SW 1271 (cell line): ENCODE measurements at places on chromosomes 11 and 22.

GRCh38 chr11:132379540-132379939 lies 1009.1 kb downstream of the NTM start:
- no peak for DNase-seq

GRCh38 chr11:40732132-40732531 lies 727.3 kb downstream of the LRRC4C start:
- no peak for DNase-seq

DNA sequence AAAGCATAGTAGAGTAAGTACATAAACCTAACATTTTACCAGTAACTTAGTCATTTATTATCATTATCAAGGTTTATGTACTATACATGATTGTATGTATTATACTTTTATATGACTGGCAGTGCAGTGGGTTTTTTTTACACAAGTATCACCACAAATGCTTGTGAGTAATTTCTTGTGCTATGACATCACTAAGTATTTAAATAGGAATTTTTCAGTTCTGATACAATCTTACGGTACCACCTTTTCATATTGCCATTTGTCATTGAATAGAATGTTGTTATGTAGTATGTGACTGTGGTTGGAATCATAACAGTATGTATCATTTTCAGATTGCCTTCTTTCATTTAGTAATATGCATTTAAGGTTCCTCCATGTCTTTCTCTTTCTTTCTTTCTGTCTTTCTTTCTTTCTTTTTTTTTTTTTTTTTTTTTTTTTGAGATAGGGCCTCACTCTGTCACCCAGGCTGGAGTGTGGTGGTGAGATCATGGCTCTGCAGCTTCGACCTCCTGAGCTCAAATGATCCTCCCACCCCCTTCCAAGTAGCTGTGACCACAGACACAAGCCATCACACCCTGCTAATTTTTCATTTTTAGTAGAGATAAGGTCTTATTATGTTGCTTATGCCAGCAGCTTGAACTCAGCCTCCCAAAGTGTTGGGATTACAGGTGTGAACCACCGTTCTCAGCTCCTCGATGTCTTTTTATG lies 18.6 kb downstream of the ATM start:
- no peak for DNase-seq

- DNase-seq: no peak
Measured at GRCh38 chr11:38169286-38169685, 1571.2 kb upstream of the RAG2 start.

GRCh38 chr22:19526076-19526701 lies 2.0 kb upstream of the CLDN5 start:
- DNase-seq: no peak

DNA sequence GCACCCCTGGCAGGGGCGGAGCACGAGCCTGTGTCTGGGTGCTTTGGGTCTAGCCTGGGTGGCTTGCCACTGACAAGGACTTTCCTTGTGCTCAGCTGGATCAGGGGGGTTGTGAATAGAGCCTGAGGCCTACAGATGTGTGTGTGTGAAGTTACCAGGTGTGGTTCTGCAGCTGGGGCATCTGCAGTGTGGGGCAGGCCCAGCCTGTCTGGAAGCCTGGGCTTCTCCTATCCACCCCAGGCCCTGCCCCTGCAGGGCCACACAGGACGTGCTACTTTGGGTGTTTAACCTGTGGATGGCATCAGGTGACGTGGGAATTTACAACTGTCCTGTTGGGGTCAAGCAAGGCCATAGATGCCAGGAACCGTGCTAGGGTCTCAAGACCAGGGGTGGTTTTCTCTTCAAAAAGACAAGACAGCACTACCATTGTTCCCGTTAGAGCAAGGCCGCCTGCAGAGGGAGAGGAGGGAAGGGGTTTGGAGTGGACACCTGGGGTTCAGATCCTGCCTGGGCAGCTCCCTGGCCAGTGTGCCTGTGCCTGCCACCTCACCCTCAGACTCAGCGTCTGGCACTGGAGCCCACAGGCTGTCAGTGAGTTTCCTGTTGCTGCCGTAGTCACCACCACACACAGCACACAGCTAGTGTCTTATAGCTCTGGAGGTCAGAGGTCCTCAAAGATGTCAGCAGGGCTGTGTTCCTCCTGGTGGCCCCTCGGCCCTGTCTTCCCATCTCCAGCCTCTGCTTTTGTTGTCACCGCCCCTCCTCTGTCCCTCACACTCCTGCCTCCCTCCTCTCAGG lies 31.6 kb downstream of the CTTN start:
- no peak for DNase-seq

DNA sequence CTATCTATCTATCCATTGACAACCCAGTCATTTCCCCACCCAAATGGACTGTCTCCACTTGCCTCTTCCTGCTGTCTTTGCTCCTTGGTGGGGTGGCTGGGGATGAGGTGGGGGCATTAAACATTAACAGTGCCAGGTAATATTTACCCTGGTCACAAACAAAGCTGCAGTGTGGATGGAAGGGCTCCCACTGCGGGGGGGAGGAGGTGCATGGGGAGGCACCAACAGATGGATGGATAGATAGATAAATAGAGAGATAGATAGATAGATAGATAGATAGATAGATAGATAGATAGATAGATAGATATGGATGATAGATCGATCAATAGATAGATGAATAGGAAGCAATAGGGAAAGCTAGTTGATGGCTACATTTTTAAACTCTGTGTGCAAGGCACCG lies 2.3 kb upstream of the FXYD2 start:
- no peak for DNase-seq

- DNase-seq: no peak
Measured at GRCh38 chr11:114098927-114099326, 39.4 kb downstream of the ZBTB16 start.

GRCh38 chr11:66388780-66389386 lies 17.3 kb upstream of the SLC29A2 start:
- peak; percentile 44 for DNase-seq

- DNase-seq: no peak
Measured at GRCh38 chr22:24437091-24437490, 9.7 kb downstream of the ADORA2A start.

- DNase-seq: no peak
Measured at GRCh38 chr11:112564228-112564955, 303.7 kb upstream of the PLET1 start.

- no peak for DNase-seq
Measured at GRCh38 chr11:78350646-78351165, 66.9 kb downstream of the GAB2 start.

GRCh38 chr11:131481303-131481702 lies 110.9 kb downstream of the NTM start:
- DNase-seq: no peak

GRCh38 chr11:67289651-67290479 lies 762 bp downstream of the ANKRD13D start:
- no peak for DNase-seq

DNA sequence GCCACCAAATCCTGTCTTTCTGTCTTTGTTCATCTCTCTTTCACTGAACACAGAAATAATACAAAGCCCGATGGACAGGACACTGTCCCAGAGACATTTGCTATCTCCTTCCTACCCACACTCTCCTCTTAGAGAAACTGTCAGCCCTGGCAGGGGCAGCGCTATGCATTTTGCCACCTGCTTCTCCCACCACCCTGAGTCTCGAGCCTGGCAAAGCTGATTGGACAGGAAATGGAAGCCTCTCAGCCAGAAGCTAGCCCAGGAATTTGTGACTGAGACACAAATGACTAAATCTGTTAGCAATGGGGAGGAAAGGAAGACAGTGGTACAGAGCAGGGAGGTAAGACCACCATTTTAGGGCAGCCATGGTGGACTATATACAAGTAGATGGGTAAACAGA lies 14.9 kb upstream of the GALNT18 start:
- no peak for DNase-seq

- DNase-seq: no peak
Measured at GRCh38 chr11:27216270-27217149, 146.5 kb downstream of the CCDC34 start.

- DNase-seq: peak; percentile 29
Measured at GRCh38 chr11:62217191-62217748, 8.8 kb downstream of the SCGB2A1 start.

DNA sequence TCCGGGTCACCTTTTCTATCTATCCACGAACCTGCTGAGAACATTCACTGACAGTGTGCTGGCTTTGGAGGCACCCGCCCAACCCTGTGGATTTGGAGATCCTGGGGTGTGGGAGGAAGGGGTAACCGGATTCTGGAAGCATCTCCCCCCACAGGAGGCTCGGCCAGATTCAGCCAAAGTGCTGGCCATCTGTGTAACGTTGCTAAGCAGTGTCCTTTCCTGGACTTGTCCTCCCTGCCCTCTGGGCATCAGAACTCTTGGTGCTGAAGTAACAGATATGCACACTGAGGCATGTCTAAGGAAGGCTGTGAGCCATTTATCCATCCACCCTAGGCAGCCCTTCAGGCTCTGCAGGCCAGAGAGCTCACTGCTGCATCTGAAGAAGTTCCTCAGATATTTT lies 85.7 kb downstream of the SNX19 start:
- no peak for DNase-seq

GRCh38 chr11:122394313-122394712 lies 261.2 kb upstream of the UBASH3B start:
- no peak for DNase-seq

GRCh38 chr11:9853929-9854552 lies 190.2 kb downstream of the SWAP70 start:
- no peak for DNase-seq

- no peak for DNase-seq
Measured at GRCh38 chr11:12949453-12949852, 59.7 kb upstream of the RASSF10 start.

- no peak for DNase-seq
Measured at GRCh38 chr11:1822648-1823375, 12.0 kb upstream of the SYT8 start.

DNA sequence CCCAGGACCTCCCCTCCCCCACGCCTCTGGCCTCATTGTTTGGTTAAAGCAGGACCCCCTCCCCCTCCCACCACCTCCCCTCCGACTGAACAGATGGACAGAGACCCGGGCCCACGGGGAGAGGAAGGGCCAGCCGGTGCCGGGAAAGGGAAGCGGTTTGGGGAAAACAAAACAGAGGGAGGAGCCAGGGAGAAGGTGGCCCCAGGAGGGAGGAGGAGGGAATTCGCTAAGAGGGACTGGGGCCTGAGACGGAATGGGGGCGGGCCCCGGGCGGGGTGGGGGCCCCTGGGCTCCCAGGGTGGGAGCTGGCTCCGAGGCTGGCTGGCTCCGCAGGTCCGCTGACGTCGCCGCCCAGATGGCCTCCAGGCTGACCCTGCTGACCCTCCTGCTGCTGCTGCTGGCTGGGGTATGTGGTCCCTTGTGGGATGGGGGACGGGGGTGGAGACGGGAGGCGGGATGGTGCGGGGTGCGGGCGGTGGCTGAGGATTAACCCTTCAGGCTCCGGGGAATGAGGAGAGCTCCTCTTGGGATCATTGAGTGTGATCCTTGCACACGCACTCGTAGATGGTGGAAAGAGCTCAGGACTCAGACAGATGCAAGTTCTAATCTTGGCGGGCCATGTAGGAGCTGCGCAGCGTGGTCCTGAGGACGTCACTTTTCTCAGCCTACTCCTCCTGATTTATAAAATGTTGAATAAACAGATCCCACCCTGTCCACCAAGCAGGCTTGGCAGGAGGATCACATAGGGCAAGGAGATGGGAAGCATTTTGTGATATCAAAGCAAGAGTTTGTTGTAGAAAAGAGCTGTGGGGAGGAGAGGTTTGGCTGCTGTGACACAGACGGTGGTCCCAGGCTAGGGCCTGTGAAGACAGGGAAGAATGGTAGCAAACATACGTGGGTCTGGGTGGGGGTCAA lies 688 bp downstream of the SERPING1 start:
- no peak for DNase-seq

GRCh38 chr22:29310863-29311339 lies 4.5 kb downstream of the GAS2L1 start:
- DNase-seq: peak; percentile 86

DNA sequence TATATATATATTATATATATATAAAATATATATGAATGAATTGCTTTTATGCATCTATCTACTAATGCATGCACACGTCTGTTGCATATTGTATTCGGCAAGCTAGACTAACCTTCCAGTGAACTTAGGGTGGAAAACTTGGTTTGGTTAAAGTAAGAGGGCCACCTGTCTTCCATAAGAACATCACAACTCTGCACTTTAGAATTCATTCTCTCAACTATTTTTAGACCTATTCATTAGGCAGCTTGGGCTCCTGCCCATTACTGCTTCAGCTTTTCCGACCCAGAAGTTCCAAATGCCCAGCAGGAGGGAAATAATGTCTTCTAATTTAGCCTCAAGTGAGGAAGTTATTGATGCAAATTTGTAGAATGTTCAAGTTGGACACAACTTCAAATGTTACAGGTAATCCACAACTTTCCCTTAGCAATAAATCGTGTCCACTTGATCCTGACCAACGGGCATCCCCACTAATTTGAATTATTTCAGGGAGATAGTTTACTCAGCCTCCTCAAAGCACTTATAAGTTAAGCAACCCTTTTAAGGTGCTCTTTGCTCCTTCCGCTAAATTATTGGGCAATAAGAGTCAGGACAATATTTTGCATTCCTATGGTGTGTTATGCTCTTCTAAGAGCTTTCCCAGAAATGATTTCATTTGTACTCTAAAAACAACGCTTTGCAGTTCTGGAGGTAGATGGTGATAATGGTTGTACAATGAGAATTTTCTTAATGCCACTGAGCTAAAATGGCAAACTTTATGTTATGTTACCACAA lies 132.3 kb downstream of the OPCML start:
- DNase-seq: no peak

GRCh38 chr11:68838572-68838964 lies 3.1 kb downstream of the CPT1A start:
- DNase-seq: no peak

- DNase-seq: no peak
Measured at GRCh38 chr11:129691142-129691541, 124.5 kb upstream of the TMEM45B start.

GRCh38 chr11:35390737-35391682 lies 28.3 kb downstream of the SLC1A2 start:
- DNase-seq: peak; percentile 26

GRCh38 chr22:24435861-24436371 lies 8.5 kb downstream of the ADORA2A start:
- DNase-seq: no peak
